ENCODE measurements at places on chromosomes 16 and 17.

GRCh38 chr17:77361986-77362620 is 221.3 kb downstream of the SEC14L1 start:
- peaks cover 47% of the 10 kb centered on the region for H3K4me1 ChIP-seq
- no peaks in the 10 kb centered on the region for H3K27me3 ChIP-seq
- peak overlapping the region; percentile 97 for H3K27ac ChIP-seq

- H3K4me1 ChIP-seq = peaks cover 3% of the 10 kb centered on the region
- no peak overlapping the region for H3K4me3 ChIP-seq
- no peak overlapping the region for H3K27ac ChIP-seq
- DNase-seq = no peak
- H3K27me3 ChIP-seq = no peaks in the 10 kb centered on the region
- no peaks in the 10 kb centered on the region for H3K36me3 ChIP-seq
These were observed 83.1 kb downstream of the MYO1D start for GRCh38 chr17:32793841-32794240.

DNA sequence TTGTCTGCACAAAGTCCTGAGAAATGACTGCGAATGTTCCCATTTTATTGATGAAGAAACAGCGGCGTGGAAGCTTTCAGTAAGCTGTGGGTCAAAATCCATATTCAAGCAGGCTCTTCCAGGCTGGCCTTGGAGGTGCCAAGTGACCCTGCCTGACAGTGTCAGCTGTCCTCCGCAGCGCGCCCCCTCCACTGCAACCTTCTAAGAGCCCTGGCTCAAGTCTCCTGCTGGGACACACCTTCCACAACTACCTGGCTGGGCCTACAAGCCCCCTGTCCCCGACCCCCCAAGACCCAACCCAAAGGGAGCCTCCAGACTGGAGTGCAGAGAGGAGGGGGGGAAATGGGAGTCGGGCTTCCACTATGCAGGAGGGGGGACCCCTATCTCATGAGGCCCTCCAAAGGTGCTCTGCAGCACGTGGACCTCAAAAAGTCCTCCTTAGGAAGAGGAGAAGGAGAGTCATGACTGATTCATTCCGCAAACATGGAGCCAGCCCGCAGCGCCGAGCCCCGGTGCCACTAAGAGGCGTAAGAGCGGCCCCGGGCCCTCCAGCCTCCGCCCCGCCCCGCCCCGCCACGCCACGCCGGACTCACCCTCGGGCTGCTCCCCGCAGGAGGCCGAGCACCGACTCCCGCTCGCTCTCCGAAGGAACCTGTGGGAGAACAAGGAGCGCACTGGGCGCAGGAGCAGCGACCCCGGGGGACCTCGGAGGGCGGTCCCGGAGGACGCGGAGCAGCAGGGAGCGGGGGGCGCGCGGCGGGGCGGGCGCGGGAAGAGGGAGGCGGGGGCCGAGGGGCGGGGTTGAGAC is 574 bp downstream of the MPP3 start:
- peak overlapping the region; percentile 83 for H3K4me3 ChIP-seq
- H3K27ac ChIP-seq = peak overlapping the region; percentile 38
- no peaks in the 10 kb centered on the region for H3K27me3 ChIP-seq

DNA sequence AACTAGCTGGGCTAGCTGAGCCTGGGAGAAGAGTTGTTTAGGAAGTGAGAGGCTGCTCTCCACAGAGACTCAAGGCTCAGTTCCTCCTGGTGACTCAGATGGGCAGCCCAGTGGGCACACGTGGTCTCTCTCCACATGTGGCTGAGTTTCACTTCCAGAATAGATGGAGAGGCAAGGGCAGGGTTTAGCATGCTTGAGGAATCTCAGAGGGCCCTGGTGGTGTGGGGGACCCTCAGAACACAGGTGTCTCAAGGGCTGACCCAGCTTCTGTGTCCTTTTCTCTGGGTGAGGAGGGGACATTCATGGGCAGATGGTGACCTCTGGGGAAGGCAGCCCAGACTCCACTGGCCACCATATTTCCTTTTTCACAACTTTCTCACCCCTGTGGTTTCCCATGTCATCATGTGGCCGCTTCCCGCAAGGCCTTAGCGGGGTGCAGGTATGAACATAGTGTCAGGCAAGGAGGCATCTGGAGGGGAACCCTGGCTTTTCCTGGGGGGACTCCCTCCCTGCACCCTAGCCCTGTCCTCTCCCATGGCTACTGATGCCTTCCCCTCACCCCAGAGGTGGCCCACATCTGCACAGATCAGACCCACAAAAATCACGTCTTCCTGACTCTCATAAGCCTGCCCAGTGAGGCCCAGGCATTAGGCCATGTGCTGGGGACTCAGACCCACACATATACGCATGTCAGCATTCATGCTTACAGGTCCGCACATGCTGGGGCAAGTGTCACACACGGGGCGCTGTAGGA is 3.3 kb downstream of the GRN start:
- H3K36me3 ChIP-seq = peaks cover 35% of the 10 kb centered on the region
- no peaks in the 10 kb centered on the region for H3K27me3 ChIP-seq
- no peak overlapping the region for H3K4me3 ChIP-seq
- no peak overlapping the region for H3K27ac ChIP-seq
- H3K4me1 ChIP-seq = peaks cover 13% of the 10 kb centered on the region
- DNase-seq = no peak

- H3K4me3 ChIP-seq = no peak overlapping the region
- H3K36me3 ChIP-seq = no peaks in the 10 kb centered on the region
- no peaks in the 10 kb centered on the region for H3K27me3 ChIP-seq
These were observed 2.3 kb downstream of the CCL1 start for GRCh38 chr17:34360601-34361270.

DNA sequence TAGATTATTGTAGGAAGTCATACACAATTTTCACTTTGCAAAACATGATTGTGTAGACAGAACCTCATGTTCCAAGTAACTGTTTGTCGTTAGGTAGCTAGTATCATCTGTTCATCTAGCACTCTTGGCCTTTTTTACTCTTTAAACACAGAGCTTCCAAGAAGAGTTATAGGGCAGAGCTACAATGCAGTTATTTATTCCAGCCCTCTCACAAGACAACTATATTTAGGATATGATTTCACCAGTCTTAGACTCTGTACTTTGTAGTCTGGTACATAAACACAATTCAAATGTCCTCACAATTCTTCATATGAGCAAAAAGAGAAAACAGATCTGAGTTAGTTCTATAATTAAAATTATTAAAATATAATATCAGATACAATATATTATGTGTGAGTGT is 37.9 kb downstream of the KCNJ2 start:
- H3K4me1 ChIP-seq = no peaks in the 10 kb centered on the region
- H3K4me3 ChIP-seq = no peak overlapping the region
- no peaks in the 10 kb centered on the region for H3K36me3 ChIP-seq
- DNase-seq = no peak

DNA sequence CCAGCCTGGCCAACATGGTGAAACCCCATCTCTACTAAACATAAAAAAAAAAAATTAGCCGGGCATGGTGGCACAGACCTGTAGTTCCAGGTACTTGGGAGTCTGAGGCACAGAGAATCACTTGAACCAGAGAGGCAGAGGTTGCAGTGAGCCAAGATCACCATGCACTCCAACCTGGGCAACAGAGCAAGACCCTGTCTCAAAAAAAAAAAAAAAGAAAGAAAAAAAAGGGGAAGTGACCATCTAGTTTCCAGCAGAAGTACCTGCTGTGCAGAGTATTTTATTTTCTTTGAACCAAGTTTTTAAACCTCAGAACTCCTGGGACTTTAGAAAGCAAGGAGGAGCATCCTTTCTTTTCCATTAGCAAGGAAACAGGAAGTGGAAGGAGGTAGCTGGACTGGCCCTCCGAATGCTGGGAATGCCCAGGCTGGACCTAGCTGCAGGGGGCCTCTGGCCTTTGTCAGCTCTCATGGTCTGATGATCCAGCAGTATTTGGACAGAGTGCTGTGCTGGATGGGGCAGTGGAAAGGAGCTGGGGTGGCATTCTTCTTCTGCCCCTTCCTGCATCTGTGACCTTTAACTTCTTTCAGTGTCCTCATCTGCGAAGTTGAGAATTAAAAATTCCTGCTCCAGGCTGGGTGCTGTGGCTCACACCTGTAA is 6.6 kb downstream of the GID4 start:
- no peaks in the 10 kb centered on the region for H3K4me1 ChIP-seq
- no peak overlapping the region for H3K27ac ChIP-seq
- H3K36me3 ChIP-seq = peaks cover 7% of the 10 kb centered on the region
- H3K4me3 ChIP-seq = no peak overlapping the region

GRCh38 chr17:58741121-58741625 is 14.5 kb upstream of the PPM1E start:
- H3K4me1 ChIP-seq = no peaks in the 10 kb centered on the region
- no peak overlapping the region for H3K27ac ChIP-seq
- no peaks in the 10 kb centered on the region for H3K27me3 ChIP-seq
- H3K4me3 ChIP-seq = no peak overlapping the region
- H3K36me3 ChIP-seq = no peaks in the 10 kb centered on the region

- no peak overlapping the region for H3K27ac ChIP-seq
- no peaks in the 10 kb centered on the region for H3K4me1 ChIP-seq
- no peaks in the 10 kb centered on the region for H3K36me3 ChIP-seq
- no peak overlapping the region for H3K4me3 ChIP-seq
These were observed 420.1 kb downstream of the CDH8 start for GRCh38 chr16:61616088-61616487.

GRCh38 chr17:3965118-3965800 is 1.0 kb upstream of the ATP2A3 start:
- no peak overlapping the region for H3K4me3 ChIP-seq
- peak; percentile 71 for DNase-seq
- peaks cover 3% of the 10 kb centered on the region for H3K4me1 ChIP-seq
- H3K27me3 ChIP-seq = peaks cover 26% of the 10 kb centered on the region
- no peak overlapping the region for H3K27ac ChIP-seq
- no peaks in the 10 kb centered on the region for H3K36me3 ChIP-seq

- no peak overlapping the region for H3K27ac ChIP-seq
- no peaks in the 10 kb centered on the region for H3K27me3 ChIP-seq
- no peak for DNase-seq
These were observed 125.2 kb downstream of the CDH11 start for GRCh38 chr16:64996641-64997040.

DNA sequence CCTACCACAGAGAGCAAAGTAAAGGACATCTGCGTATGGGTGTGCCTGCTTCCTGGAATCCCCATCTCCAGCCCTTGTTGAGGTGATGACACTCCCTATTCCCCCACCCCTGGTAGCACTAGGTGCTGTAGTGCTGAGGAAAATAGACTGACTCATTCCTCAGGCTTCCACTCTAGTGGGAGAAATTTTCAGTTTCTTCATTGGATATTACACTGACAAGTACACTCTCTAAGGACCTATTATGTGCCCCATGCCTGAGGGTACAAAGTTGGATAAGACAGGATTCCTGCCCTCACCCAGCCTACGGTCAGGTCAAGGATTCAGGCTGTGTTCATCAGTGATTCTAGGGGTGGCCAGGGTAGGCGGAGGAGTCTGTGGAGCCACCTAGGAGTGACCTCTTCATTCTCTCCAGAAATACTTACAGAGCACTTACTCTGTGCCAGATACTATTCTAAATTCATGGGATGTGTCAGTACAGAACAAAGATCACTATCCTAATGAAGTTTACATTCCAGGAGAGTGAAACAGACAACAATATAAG is 4.5 kb upstream of the ZC3H7A start:
- no peaks in the 10 kb centered on the region for H3K36me3 ChIP-seq
- no peak for DNase-seq
- H3K4me3 ChIP-seq = no peak overlapping the region
- peak overlapping the region; percentile 54 for H3K27ac ChIP-seq

- H3K36me3 ChIP-seq = peaks cover 23% of the 10 kb centered on the region
- no peak overlapping the region for H3K4me3 ChIP-seq
These were observed 21.2 kb downstream of the LIG3 start for GRCh38 chr17:35001549-35001948.

DNA sequence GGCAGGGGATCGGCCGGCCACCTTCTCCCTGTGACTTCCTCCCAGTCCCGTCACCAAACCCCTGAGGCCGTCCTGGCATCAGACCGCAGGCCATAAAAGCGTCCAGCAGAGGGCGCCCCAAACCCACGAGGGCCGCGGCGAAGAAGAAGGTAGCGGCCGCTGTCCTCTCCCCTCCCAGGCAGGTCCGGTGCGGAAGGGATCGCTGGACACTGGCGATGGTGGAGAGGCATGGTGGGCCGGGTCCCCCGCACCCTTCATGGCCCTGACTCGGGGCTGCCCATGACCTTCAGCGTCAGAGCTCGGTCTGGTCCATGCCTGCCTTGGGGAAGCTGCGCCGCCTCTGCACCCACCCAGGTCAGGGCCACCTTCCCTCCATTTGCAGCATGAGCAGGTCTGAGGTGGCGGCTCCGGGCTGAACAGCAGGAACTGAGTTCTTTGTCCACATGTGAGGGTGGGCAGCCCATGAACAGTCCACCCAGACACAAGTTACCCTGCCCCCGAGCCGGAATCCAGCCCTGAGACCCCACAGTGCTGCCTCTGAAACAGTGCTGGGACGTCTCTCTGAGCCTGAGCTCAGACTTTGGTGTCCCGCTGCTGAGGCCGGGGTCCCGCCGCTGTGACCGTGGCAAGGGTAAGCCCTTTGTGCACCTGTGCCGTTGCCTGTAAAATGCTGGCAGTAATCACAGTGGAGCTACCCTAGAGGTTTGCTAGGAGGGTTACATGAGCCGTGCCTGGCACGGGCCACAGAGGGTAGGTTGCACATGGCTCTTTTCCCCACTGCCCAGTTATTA is 40.8 kb upstream of the CMIP start:
- no peaks in the 10 kb centered on the region for H3K36me3 ChIP-seq
- no peak overlapping the region for H3K27ac ChIP-seq

- no peaks in the 10 kb centered on the region for H3K36me3 ChIP-seq
- no peak overlapping the region for H3K27ac ChIP-seq
- H3K4me3 ChIP-seq = 0 out of 2 replicates have a peak overlapping the region, but pooled peaks have one; percentile 99
- no peaks in the 10 kb centered on the region for H3K27me3 ChIP-seq
- DNase-seq = no peak
These were observed 1.4 kb upstream of the SLFN5 start for GRCh38 chr17:35241520-35241919.

- H3K4me1 ChIP-seq = no peaks in the 10 kb centered on the region
- H3K4me3 ChIP-seq = no peak overlapping the region
- H3K36me3 ChIP-seq = no peaks in the 10 kb centered on the region
- no peak for DNase-seq
These were observed 17.5 kb downstream of the USP6 start for GRCh38 chr17:5133311-5133710.

DNA sequence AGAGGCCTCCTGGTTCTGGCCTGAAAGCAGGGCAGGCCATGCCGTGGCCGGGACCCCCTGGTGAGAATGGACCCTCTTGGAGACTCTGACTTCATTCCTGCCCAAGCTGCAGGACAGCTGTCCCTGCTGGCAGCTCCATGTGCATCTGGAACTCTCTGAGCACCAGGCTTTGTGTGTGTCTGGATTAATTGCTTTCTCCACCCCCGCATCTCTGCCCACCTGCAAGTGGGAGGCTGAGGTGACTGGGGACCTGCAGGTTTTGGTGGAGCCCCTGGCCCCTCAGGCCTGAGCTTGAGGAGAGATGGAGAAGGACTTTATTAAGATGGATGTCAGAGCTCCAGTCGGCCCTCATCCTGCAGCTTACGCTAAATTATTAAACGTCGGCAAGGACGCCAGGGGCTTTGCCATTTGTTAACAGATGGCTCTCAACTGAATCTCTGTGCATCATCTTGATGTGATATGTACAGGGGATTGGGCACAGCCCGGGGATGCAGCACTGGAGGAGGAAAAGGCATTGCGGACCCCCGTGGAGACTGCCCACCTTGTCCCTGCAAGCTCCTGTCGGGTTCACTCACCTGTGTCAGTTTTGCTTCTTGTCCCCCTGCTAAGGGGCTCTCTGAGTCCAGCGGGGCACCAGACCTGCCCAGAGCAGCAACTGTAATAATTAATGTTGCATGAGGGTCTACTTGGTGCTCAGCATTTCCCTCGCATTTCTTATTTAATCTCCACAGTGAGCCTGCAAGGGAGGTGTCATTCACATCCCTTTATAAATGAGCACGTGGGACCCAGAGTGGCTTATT is 154.1 kb upstream of the RPL38 start:
- no peaks in the 10 kb centered on the region for H3K36me3 ChIP-seq
- H3K27me3 ChIP-seq = no peaks in the 10 kb centered on the region
- no peak overlapping the region for H3K27ac ChIP-seq
- H3K4me3 ChIP-seq = no peak overlapping the region
